ENCODE measurements at places on chromosomes 13 and 19. TPM values are rescaled to one million over a fixed set of nuclear protein-coding genes. Genes with fewer than 3 reads are reported as not detected.

ISYNA1 gene
- total RNA-seq = 234 TPM

IGFL3 gene
- not detected for total RNA-seq

DNA sequence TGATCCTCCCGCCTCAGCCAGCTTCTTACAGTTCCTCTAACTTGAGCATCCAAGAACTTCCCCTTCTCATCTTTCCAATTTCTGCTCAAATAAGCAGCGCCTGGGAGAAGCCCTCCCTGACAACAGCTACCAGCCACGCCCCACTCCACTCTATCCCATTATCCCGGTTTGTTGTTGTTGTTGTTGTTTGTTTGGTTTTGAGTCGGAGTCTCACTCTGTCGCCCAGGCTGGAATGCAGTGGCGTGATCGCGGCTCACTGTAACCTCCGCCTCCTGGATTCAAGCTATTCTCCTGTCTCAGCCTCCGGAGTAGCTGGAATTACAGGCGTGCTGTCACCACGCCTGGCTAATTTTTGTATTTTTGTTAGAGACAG is 822 bp upstream of the PTPRS start:
- no peak for DNase-seq

DNA sequence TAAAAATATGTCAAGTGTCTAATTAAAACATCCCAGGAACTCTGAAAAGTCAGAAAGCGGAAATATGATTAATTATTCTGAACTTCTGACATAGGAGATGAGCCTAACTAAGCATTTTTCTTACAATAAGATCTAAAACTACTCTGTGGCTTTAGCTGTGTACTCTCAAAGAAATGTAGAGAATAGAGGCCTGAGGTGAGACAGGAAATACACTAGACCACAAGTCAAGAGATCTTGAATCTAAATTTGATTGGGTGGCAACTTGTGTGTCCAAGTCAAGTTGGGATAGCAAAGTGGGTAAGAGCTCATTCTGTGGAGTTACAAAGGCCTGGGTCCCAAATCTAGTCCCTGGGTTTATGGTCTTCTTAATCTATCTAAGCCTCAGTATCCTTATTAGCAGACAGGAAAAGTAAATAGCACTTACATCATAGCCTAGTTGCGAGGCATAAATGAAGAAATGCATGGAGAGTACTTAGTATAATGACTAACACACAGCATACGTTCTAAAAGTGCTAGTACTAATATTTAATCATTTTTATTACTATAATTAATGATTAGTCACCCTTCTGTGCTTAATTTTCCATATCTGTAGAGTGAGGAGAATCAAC is 9.4 kb upstream of the LRRC63 start:
- DNase-seq = no peak

- no peak for DNase-seq
Observed at GRCh38 chr13:76868371-76868770, 17.8 kb downstream of the KCTD12 start.

ZNF724 gene
- total RNA-seq = 22.1 TPM

- no peak for DNase-seq
Observed at GRCh38 chr19:7250057-7250596, 44.1 kb downstream of the INSR start.

GRCh38 chr19:18281082-18282020 is at the start of gene JUND:
Gene JUND, minus strand, starts transcription at chr19:18281622. Its CDS starts 138 bp downstream, at chr19:18281484.
- DNase-seq = peak; percentile 96

DNA sequence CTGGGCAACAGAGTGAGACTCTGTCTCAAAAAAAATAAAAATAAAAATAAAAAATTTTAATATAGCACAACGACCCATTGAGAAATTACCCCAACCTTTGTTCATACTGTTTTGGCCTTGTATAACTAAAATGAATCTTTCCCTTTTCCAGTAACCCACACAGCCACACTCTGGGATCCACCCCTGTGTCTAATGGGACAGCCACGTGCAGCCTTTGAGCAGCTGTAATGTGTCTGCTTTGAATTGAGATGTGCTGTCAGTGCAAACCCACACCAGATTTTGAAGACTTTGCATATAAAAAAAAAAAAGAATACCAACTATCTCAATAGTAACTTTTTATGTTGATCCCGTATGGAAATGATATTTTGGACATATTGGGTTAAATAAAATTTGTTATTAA is 112.7 kb upstream of the UBL3 start:
- DNase-seq = no peak

GRCh38 chr19:44904426-44904994 is 1.1 kb upstream of the APOE start:
- DNase-seq = no peak

DNA sequence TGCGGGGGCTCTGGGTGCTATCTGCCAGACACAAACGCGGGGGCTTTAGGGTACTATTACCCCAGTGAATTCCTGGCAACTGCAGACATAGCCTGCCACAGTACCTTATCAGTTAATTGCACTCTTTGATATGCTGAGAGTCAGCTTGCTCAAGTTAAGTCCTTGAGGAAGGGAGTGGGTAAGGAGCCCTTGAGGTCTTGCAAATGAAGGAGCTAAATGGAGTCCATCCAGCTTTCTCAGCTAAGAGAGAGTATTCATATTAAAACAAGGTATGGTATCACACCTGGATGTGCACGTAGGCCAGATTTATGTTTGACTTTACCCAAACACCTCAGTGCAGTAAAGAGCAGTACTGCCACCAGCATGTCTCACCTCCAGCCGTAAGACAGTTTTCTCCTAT is 11.5 kb upstream of the ZNF606 start:
- DNase-seq = no peak

- no peak for DNase-seq
Observed at GRCh38 chr13:108787700-108788414, 158.4 kb downstream of the MYO16 start.

- no peak for DNase-seq
Observed at GRCh38 chr13:73717632-73718031, 416.6 kb downstream of the KLF12 start.

- no peak for DNase-seq
Observed at GRCh38 chr13:38914070-38914469, 76.6 kb downstream of the STOML3 start.

GRCh38 chr19:48646001-48646721 is at the start of gene CA11:
Gene CA11, minus strand, starts transcription at chr19:48646187. Its CDS starts 555 bp downstream, at chr19:48645632.
- DNase-seq = peak; percentile 92

DNA sequence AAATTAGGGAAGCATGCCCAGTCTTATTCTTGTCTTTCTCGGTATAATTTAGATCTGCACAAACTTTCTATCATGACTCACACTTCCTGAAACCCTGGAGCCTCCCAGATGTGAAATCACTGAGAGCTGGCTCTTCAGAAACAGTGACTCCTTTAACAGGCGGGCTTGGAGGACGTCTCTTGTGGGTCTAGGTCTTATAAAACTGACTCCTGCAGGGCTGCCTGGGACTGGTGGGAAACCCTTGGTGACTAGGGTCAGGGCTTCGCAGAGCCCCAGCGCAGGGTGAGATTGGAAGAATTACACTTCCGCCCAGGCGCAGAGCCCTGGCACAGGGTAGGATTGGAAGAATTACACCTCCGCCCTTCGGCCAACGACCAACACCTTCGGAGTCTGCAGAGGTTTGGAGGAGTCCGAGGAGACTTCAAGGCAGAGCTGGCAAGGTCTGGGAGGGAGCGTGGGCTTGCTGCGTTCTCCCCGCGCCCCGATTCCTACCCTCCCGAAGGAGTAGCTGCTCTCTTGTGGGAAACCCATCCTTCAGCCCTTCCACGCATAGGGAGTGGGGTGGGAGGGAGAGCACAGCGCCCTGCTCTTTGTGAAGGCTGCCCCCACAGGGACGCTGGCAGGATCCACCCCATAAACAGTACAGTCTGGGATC is 43.4 kb upstream of the MAP3K10 start:
- DNase-seq = no peak

DOCK9 gene
- 35.7 TPM for total RNA-seq

Data from progenitor cell of endocrine pancreas (in vitro differentiated cells).